ENCODE measurements at places on chromosomes 13 and 19.

DNA sequence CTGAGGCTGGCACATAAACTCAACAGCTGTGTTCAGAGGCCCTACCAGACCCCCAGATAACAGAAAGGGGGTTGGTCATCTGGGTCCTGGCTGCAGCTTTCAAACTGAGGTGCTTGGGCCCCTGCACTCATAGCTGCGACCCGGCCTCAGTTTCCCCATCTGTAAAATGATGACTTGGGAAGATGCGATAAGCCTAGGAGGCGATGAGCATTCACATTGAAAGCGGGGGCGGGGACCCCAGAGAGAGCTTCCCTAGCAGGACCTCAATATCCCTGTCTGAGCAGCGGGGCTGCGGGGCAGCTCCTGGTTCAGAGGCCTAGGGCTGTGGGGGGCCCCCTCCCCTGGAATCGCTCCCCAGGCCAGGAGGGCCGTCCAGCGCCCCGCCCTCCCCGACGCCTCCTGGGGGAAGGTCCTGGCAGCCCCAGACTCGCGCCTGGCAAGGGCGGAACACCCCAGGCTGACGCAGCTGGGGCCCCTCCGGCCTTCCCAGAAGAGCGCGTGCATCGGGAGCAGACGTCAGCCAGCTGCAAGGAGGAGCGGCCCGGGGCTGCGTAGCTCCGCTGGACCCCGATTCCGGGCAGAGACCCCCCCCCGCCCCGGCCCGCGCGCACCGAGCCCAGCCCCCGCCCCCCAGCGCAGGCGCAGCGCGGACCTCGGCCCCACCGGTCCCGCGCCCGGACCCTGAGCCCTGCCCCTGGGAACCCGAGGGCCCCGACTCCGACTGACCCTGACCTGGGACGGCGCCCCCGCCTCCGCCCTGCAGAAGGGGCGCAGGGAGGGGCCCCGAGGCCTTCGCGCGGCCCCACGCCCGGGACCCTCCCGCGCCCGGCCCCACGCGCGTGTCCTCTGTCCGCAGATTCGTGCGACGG lies 3.5 kb downstream of the FSTL3 start:
- no peak for DNase-seq

DNA sequence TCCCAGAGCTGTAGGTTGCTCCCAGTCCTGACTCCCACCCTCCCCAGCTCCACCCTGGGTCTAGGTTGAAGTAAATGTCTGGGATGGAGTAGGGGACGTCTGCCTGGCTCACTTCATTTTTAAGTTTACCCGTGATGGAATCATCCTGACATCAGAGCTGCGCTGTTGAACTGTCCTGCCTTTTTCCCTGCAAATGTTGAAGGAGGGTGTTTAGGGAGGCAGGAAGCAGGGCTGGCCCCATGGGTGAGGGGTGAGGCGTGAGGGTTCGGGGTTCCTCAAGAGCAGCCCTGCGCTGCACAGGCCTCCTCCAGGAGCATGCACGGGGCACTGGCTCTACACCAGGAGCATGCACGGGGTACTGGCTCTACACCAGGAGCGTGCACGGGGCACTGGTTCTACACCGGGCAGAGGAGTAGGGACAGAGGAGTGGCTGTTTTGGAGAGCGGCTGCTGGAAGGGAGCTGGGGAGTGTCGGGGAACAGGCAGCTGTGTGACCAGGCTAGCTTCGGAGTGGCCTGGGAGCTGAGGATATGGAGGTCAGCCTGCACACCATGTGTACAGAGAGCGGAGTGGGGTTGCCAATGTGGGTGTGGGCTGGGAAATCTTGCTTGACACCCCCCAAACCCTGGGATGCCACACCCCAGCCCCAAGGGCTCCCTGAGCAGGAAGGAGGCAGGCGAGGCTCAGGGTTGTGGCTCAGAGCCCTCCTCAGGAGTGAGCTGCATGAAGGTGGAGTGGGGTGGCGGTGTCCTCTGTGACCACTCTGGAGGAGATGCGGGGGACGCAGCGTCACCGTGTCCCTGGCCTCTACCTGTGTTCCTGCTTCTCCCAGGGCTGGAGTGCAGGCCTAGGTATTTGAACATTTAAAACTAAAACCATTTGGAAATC lies 63.3 kb downstream of the GPR12 start:
- no peak for DNase-seq

- no peak for DNase-seq
These were observed 103.8 kb downstream of the KL start for GRCh38 chr13:33119856-33120543.

GRCh38 chr19:45638930-45639729 lies at the start of gene EML2:
Gene EML2, minus strand, starts transcription at chr19:45639397. Its CDS starts 21 bp downstream, at chr19:45639376.
- DNase-seq, result peak; percentile 78

DNA sequence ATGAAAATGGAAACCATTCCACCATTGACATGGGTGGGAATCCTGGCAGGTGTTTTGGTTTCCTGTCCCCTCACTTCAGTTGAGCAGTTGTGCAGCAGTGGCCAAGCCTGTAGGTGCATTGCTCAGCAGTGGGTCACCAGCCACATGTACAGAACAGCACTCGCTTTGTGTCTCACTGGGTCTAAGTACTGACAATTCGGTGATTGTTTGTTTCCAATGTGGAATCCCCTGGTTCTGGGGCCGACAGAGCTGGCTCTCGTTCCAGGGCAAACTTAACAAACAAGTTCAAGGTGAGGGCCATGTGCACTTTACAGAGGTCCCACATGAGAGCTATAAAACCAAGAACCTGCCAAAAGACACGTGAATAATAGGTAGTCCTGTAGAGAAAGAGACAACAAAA lies 54.1 kb upstream of the SPATA13 start:
- no peak for DNase-seq

DNA sequence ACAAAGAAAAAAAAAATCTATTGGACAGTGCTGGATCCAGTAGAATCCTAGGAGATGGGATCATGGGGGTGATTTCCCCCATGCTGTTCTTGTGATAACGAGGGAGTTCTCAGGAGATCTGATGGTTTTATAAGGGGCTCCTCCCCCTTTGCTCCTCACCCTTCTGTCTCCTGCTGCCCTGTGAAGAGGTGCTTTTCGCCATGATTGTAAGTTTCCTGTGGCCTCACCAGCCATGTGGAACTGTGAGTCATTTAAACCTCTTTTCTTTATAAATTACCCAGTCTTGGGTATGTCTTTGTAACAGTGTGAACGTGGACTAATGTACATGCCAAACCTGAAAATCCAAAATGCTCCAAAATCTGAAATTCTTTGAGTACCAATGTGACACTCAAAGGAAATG lies 45.5 kb downstream of the ARHGEF7 start:
- no peak for DNase-seq

DNA sequence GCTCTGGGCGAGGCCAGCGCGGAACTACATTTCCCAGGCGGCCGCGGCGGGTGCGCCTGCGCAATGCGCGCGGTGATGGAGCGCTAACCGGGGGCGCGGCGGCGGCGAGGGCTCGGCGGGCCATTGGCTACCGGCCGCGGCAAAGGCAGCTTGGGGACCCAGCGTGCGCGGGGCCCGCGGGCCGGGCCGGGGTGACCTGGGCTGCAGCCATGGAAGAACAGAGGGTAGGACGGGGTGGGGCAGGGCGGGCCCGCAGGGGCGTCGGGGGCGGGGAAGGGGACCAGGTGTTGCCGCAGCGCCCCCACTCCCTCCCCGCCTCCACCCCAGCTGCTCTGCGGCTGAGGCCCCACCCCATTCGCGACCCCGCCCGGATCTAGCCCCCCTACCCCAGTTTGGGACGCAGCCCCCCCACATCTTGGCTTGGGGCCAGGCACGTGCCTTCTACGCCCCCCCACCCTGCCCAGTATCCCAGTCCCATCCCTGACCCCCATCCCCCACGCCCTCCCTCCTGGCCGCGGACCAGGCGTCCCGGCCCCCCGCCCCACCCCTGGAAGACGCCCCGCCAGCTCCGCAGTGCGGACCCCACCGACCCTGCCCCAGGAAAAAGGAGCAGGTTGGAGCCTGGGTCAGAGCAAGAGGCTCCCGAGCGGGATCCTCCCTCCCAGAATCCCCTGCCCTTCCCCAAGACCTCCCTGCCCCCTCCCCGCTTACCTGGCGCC lies at the start of gene FSD1:
FSD1 (plus strand) TSS at position 61 of the 719 bp plus-strand sequence; CDS start at position 210, 149 bp downstream.
- peak; percentile 99 for DNase-seq

DNA sequence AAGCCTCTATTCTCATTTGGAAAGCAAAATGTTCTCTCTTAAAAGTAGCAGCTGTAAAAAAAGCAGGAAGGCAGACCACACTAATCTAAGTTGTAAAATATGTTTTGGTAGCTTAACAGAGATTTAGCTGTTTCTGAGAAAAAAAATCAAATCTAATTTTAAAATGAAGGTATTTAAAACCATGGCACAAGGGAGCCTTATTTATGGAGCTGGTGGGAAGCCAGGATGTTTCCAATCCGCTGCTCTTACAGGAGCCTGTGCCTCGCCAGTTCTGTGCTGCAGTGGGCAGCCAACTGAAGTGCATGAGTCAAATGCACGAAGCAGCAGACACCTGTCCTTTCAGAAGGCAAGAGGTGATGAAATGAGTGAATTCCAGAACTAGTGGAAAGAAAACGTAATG lies 28.2 kb downstream of the GPC6 start:
- DNase-seq, result no peak

- DNase-seq, result peak; percentile 91
These were observed 3.6 kb downstream of the LGALS7 start for GRCh38 chr19:38769635-38770211.

- DNase-seq, result no peak
These were observed 22.2 kb downstream of the COL4A2 start for GRCh38 chr13:110329258-110329657.

DNA sequence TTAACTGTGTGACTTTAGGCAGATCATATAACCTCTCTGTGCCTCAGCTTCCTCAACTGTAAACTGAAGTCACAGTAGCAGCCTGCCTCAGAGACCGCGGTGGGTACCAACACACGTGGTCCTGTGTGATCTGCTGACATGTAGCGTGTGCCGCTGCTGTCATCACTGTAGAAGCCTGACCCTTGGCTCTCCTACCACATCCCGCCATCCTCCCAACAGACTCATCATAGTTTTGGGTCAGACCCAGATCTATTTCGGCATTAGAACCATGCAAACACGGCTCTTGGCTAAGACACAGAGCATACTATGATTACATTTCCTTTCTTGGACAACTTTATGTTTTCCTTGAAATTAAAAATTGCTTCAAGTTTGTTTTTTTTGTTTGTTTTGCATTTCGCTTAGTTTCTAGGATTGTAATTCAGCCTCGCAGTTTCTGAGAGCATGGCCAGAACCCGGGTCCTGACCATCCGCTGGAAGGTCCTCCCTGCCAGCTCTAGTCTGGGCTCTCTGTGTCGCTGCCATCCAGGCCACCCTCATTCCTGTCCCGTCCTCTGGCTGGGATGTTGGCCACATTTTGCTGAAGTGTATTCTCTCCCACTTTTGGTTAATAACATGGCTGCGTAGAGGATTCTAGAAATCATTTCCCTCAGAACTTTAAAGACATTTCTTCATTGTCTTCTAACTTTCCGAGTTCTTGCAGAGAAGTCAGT lies 53.0 kb downstream of the GGACT start:
- DNase-seq, result no peak

- DNase-seq, result no peak
These were observed 90.2 kb upstream of the UQCRFS1 start for GRCh38 chr19:29303069-29303718.

GRCh38 chr19:5966215-5966614 lies 11.7 kb downstream of the RANBP3 start:
- no peak for DNase-seq

DNA sequence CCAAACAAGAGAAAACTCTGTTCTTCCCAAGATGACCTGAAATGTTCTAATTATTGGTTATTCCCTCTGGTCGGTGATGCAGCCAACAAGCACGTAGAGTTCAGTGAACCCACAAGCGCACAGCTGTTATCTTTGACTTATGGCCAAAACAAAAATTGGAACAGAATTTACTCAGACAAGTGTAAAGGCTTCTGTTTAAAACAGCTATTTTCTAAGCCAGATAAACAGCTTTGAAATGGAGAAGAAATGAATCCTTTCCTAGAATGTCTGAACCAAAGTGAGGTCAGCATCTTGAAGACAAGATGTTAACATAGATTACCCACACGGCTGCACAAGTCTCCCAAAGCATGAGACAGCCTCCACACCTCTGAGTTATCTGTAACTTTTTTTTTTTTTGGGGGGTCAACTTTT lies 669.2 kb downstream of the DIAPH3 start:
- DNase-seq, result no peak

GRCh38 chr13:69180034-69180433 lies 927.6 kb upstream of the ATXN8OS start:
- no peak for DNase-seq

- DNase-seq, result no peak
These were observed 99.7 kb downstream of the ENOX1 start for GRCh38 chr13:43687038-43687437.

GRCh38 chr13:52975161-52975560 lies 53.5 kb upstream of the OLFM4 start:
- no peak for DNase-seq

DNA sequence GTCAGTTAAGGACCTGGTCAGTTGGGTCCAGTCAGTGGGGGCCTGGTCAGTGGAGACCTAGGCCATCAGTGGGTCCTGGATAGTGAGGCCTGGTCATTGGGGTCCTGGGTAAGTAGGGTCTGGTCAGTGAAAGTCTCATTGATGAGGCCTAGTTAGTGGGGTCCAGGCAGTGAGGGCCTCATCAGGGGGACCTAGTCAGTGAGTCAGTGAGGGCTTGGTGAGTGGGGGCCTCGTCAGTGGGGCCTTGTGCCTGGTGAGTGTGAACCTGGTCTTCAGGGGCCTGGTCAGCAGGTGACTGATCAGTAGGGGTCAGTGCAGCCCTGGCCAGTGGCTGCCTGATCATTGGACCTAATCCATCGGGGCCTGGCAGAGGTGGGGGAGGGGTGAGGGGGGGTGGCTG lies 42.6 kb upstream of the TPM4 start:
- DNase-seq, result peak; percentile 18

GRCh38 chr13:96034662-96035061 lies 18.5 kb downstream of the UGGT2 start:
- DNase-seq, result no peak

DNA sequence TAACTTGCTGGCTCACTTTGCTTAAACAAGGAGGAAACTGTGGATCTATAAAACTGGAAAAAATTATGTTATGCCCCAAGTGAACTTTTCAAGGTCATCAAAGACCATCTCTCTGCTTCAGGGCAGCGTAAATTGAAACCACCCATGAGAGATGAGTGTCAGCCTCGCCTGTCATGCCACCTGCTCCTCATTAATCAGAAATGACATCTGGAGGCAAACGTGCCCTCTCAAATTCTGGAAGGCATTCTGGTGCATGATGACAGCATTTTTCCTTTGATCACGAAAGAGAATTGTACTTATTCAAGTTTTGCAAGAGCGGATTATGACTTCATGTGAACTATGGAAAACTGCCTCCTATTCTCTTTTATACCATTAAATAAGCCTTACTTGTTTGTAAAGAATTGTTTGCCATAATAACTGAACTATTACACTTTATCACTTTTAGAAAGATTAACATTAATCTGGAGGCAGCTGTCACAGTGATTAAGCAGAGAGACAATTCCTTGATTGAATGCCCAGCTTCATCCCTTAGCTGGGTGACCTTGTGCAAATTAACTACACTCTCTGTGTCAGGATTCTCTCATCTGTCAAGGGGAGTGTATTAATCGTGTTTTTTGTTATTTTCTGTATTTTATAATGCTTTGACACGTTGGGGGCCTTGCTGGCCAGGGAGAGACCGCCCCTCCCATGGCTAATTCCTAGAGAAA lies 17.0 kb upstream of the SACS start:
- DNase-seq, result no peak

Measured in GM13976 (cell line).